Esophagus mucosa (tissue), 1 donor: ENCODE measurements at places on chromosomes 5 and 9. TPM values are rescaled to one million over a fixed set of nuclear protein-coding genes. Genes with fewer than 3 reads are reported as not detected.

Gene ENHO
- 0.24 TPM for total RNA-seq

Gene PCDHA13
- total RNA-seq = not detected

Gene TAS2R1
- total RNA-seq = not detected

Gene MSX2
- 1.3 TPM for total RNA-seq

DNA sequence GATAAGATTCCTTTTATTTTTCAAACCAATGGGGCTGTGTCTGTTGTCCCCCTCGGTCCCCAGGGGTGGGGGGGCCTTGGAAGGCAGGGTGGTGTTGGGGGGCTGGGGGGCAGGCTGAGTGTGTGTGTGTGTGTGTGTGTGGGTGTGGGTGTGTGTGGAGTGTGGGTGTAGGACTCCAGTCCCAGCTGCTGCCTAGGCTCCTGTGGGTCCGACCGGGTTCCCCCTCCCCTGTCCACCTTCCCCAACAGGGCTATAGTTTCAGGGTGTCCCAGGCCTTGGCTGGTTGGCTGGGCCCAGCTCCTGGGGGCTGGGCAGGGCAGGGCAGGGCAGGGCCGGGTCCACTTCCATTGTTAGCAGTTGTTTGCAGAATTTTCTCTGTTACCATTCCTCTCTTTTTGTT lies 2.1 kb upstream of the NFX1 start:
- ATAC-seq = no peak

- ATAC-seq = peak; percentile 49
Observed at GRCh38 chr5:179731791-179732411, 721 bp upstream of the MAML1 start.

Gene CDX1
- total RNA-seq = not detected

DNA sequence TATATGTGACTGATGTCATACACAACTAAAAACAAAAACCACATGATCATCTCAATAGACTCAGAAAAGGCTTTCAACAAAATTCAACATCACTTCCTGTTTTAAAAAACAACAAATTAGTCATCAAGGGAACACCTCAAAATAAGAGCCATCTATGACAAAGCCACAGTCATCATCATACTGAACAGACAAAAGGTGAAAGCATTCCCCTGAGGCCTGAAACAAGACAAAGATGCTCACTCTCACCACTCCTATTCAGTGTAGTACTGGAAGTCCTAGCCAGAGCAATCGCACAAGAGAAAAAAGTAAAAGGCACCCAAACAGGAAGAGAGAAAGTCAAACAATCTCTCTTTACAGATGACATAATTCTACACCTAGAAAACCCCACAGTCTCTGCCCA lies 893.5 kb upstream of the EDIL3 start:
- ATAC-seq = no peak

DNA sequence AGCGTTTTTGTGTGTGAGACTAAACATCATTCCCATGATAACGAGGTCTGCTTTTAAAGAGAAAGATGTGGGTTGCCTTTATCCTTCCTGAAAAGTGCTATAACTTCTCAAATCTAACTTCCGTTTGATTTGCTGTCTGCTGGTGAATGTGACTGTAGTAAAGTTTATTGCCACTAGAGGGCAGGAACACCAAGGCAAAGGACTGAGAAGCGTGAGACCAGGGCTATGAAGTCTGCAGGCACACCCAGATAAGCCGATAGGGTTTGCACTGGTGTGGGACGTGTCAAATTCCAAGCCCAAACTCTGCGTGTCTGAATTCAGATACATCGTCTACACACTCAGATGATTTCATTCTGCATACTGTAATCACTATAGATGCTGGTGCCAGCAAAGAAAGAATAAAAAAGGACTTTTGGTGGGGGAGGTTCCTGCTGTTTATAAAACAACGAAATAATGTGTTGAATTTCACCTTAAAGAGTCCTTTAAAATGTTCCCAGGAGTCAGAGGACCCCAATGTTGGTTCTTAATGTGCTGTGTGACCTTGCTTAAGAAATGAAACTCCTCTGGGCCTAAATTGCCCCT lies 87.2 kb downstream of the PTTG1 start:
- peak; percentile 89 for ATAC-seq
